ENCODE measurements at places on chromosomes 12 and 14.

DNA sequence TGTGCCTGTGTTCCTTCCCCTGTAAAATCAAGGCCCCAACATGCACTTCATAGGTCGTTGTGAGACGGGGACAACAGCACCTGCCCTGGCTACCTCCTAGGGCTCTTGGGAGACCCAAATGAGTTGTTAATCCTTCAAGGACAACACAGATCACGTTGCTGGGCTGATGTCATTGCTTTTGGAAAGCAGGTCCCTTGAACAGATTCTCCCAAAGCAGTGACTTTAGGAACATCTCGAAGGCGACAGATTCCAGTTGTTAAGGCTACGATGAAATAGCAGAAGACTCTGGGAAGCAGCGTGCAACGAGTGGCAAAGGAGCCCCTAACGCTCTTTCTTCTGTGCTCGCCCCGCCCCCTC, 26.2 kb upstream of the MAP1LC3B2 start:
- no peak for DNase-seq

DNA sequence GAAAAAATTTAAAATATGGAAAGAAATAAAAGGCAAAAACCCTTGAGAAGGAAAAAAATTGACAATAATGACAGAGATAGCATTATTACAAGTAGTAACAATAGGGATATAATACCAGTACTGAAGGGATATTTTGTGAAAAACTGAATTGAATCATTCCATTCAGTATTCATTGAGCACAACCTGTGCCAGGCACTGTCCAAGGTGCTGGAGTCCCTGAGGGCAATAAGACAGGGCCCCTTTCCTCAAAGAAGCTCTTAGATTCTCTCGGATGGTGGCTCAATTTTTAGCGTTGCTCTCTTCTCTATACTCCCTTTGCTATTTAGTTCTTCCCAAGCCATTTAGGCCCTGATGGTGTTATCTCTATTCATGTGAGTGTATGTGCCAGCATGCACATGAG, 34.3 kb upstream of the GAS2L3 start:
- DNase-seq = no peak

DNA sequence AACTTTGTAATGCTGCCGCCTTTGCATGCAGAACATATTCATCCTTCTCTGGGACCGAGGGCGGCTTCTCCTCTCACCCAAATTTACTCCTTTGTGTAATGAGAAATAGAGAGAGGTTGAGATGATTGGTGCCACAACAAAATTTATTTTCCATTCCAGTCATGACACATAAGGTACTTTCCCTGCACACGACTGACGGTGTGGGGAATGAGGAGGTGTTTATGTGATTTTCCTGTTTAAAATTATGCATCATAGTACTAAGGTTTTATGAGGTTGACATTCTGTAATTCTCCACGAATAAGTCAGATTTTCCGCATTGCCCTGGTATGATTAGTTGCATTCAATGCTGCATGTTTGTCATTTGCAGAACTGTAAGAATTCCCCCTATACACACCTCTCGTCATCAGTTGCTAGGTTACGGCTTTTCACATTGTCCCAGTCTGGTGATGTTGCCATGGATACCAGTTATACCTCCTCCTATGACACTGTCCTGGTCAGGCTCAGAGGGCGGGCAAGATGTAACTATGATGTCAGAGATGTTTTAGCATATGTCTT, 23.1 kb downstream of the BICDL1 start:
- DNase-seq = no peak

DNA sequence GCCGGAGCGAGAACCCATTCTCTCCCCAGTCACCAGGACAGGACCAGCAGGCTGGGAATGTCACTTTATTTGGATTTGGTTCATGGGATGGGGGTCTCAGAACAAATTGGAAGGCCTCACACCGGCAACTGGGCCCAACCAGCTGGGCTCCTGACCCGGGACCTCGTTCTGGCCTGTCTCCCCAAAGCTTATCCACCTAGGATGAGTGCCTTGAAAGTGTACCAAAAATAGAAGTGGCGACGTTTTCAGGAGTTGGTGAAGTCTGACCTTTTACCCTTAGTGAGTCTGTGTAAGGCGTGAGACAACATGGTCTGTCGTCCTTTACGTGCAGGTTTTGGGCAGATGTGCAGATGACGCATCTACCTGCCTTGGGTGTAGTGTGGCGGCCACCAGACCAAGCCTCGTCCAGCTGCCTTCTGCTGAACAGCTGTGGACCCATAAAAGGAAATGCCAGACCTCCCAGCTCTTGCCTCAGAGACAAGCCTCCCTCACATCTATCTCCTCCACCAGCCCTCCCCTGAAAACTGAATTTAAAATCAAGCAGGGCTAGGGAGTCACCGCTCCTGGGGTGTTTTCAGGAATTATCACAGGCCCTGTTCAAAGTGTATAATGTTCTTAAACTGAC, 36.6 kb upstream of the CLMN start:
- no peak for DNase-seq

- DNase-seq = no peak
These were observed 13.7 kb upstream of the OR6J1 start for GRCh38 chr14:22657861-22658260.

DNA sequence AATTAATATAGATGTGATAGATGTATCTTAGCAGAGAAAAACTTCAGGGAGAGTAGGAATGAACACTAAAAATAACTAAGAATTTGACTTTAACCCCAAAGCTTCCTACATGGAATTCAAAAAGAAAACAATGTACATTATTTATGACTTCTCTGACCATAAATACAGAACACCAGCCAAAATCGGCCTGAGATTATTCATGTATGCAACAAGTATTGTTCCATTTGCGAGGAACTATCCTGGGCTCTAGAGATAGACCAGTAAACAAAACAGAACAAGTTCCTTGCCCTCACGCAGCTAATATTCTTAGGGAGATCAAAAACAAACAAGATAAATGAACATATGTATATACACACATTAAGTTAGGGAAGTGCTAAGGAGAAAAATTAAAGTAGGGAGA, 432.3 kb upstream of the SOX5 start:
- no peak for DNase-seq

- DNase-seq = no peak
These were observed 41.3 kb upstream of the SYCP3 start for GRCh38 chr12:101780599-101780998.

- no peak for DNase-seq
These were observed 14.7 kb upstream of the HHIPL1 start for GRCh38 chr14:99630202-99630601.

DNA sequence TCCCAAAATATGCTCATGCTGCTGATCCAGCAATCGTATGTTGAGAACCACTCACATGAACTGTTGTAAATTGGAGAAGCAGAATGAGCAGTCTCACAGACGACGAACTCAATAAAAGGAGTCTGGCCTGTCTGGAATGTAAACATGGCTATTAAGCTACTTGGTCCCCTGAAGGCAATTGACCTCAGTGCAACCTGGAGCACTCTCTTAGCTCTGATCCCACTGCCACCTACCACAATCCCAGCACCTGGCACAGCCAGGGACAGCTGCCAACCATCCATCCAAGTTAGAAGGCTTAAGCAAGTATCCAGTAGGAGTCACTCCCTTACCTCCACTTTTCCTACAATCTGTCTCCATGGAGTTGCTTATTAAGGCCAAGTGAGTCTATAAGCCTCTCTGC, 406.9 kb upstream of the CLEC14A start:
- no peak for DNase-seq

DNA sequence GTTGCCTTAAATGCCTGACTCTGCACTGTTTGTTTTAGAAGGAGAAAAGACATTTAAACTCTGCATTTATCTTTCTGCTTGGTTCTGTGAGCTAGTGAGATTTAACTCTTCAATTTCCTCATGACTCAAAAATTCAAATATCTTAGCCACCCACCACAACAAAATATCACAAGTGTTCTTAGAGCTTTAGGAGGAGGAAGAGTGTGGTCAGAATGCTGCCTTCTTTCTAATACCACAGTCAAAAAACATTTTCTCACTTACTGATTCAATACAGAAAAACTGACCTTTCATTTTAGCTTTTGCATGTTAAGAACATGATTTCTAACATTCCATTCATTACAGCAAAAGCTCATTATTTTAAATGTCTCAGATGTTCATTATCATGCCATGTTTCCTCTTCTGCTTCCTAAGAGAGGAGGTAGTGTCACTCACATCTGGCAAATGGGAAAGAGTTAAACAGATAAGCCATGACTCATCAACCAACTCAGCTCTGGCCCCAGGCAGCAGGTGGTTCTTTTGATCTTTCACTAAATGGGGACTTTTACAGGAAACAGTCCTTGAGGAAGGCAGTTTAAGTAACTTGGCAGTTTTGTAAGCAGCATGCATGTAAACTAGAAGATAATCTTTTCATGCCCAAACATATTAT, 56.4 kb upstream of the RNU6-8 start:
- DNase-seq = peak; percentile 11

GRCh38 chr14:53603994-53604393, 352.6 kb downstream of the BMP4 start:
- no peak for DNase-seq

DNA sequence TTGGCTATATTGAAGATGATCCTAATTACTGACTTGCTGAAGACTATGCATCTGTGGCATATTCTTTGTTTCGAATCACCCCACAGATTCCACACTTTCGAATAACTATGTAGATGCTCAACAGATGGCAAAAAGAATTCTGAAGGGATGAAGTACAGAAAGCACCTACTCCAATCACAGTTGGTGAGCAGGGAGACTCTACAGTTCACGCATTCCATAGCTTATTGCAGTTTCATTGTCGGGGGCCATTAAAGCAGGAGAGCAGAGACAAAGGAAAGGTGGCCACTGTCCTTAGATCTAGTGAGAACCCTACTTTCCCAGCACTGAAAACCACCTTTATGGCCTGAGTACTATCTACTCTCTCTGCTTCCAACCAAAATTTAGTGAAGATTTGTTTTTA, 191.9 kb downstream of the STXBP6 start:
- no peak for DNase-seq

GRCh38 chr14:105861985-105862465, 335.6 kb downstream of the TMEM121 start:
- DNase-seq = no peak

DNA sequence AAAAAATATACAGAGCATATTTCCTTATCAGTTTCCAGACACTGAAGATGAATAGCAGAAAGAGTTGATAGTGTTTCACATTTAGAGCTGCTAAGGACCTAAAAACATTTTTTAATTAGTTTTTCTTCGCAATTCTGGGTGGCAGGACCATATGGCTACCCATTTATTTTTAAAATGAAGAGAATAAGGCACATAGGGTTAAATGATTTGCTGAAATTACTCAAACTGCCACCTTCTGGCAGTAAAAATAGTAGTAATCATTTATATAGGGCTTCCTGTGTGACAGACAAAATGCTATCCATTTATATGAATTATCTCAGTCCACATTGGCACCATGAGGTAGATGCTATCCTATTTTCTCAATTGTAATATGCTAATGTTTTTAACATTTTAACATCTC, 108.6 kb upstream of the CCDC196 start:
- DNase-seq = no peak

DNA sequence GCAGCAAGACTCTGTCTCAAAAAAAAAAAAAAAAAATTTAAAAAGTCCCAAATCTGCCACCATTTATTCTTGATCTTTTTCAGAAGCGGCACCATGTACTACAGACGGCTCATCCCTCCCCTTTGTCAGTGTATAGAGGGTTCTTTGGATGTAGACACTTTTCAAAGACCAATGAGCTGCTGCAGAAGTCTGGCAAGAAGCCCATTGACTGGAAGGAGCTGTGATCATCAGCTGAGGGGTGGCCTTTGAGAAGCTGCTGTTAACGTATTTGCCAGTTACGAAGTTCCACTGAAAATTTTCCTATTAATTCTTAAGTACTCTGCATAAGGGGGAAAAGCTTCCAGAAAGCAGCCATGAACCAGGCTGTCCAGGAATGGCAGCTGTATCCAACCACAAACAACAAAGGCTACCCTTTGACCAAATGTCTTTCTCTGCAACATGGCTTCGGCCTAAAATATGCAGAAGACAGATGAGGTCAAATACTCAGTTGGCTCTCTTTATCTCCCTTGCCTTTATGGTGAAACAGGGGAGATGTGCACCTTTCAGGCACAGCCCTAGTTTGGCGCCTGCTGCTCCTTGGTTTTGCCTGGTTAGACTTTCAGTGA, 6.5 kb upstream of the ACACB start:
- DNase-seq = no peak

DNA sequence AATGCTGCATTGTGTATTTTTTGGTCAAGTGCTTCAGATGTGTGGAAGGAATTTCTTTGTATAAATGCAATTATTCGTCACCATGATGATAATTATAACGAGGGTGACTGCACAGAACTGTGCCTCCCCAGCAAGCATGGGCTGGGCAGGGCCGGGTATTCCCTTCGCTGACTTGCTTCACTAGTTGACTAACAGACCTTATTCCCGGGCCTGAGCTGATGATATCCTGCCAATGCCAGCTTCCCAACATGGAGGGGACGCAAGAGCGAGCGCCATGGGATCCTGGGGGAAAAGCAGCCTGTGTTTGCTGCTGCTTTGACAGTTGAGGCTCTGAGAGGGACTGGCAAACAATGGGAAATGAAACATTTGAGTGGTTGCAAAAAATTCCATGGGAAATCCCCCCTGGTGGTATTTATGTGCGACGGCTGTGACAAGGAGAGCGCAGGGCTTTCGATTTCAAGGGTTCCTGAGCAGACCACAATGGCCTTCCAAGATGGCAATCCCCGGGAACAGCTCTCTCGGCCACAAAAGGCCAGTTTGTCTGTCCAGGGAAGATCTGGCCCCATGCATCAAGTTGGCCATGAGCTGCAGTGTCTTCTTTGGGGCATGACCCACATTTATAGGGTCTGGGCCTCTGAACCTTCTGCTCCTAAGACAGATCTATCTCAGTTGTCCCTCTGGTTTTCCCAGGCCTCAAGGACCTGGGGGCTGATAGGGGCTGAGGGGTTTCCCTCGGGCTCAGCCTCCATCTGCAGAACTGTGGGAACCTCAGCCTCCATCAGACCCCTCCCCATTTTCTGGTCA, 21.9 kb upstream of the MAP1LC3B2 start:
- no peak for DNase-seq

GRCh38 chr14:81430235-81430634, 30.1 kb upstream of the STON2 start:
- no peak for DNase-seq

DNA sequence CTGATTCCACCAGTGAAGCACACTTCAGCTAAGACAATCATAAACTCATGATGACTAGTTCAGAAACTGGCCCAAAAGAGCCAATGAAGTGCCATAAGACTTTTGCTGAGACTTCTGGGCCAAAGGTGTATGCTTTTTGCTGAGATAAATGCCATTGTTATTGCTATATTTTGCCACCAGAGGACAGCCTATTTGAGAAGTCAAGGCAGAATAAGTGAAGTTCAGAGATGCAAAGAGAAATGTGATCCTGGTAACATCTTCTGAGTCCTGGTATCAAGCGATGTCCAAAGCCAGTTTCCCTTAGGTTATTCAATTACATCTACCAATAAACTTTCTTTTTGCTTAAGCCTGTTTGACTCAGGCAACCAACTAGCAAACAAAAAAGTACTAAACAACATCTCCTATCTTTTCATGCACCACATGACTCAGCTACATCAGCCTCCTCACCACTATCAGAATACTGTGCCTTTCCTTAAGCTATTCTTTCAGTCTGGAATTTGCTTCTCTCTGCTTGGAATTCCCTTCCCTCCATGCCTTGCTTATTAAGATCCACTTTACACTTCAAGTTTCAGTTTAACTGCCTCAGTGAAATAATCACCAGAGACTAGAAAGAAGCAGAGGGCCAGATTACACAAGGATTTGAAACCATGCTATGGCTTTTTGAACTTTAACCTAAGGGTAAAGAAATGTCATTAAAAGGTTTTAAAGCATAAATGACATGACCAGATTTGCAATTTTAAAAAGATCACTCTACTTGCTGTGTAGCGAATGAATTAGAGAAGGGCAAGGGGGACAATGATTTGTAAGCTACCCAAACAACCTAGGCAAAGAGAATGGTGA, 14.0 kb downstream of the CRY1 start:
- no peak for DNase-seq
